ENCODE measurements at places on chromosomes 16 and 17.

DNA sequence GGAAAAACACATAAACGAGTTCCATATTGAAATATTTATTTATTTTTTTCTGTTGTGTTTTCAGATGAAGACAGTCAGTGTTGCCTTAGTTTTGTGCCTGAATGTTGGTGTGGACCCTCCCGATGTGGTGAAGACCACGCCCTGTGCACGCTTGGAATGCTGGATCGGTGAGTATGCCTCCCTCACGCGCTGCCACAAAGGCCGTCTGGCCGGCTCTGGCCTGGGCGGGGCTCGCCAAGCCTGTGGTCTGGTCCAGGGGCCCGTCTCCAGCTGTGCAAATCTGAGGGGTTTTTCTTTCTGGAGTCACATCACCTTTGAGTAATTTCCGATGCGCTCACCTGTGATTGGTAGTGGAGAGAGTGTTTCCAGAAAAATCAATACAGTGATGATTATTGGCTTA is 81.0 kb downstream of the RPTOR start:
- no peak for DNase-seq

GRCh38 chr16:27270349-27270748 is 1.8 kb upstream of the NSMCE1 start:
- DNase-seq, result no peak

DNA sequence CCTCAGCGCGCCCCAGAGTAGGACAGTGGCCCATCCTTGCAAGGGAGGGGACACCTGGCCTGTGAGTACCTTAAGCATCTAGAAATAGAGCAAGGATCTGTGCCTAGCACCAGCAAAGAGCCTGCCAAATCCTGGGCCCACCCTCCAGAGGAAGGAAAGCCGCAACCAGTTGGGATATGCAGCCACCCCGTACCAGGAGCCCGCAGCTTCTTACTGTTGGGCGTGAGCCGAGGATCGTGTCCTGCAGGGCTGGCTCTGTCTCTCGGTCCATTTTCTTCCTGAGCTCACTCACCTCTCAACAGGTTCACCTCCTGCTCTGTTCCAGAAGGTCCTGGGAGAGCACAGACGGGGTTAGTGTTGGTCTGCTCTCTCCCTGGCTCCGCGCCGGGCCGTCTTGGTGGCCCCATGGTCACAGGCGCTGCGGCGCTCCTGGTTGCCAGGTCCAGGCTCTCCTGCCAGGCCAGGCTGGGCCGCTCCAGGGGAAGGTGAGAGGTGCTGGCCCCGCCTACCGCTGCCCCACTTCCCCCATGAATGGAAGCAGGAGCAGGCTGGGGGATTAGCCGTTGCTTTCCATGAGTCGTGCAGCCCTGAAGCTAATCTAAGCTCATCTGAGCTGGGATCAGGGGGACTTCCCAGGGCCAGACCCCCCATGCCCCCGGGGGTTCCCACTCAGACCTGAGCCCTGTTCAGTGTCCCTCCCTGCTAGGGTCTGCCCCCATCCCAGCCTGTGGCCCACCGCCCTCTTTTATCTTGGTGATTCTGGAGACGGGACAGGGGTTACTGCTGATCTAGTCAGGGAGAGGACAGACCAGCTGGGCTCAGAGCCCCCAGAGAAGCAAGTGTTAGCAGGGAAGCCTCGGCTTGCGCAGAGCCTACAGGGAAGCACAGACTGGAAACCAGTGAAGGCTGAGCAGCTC is 12.7 kb downstream of the ENDOV start:
- no peak for DNase-seq

GRCh38 chr16:16790597-16790996 is 411.7 kb downstream of the NPIPA7 start:
- DNase-seq, result no peak

GRCh38 chr17:39244600-39245570 is 19.1 kb upstream of the STAC2 start:
- DNase-seq, result peak; percentile 94

GRCh38 chr17:80363518-80364090 is 51.4 kb upstream of the ENDOV start:
- no peak for DNase-seq

GRCh38 chr16:74226338-74226954 is 70.2 kb upstream of the PSMD7 start:
- DNase-seq, result no peak

GRCh38 chr17:29880031-29880430 is 50.0 kb downstream of the SSH2 start:
- DNase-seq, result no peak

DNA sequence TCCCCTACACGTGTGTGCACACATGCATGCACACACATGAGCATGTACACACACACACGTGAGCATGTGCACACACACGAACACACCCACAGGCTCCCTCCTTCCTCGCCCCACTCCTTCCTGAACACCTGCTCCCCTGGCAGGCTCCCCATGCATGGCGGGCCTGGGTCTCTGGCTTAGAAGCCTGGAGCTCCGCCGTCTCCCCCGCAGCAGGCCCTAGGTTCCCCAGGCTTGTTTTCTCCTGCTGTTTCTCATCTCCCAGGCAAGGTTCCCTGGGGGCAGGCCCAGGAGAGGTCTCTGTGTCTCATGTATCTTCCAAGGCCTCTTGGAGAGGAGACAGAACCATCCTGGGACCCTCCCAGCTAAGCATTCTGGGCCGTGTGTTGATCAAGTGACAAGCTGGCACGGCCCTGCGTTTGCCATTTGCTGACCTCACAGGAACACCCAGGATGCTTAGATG is 202.3 kb upstream of the CIBAR2 start:
- no peak for DNase-seq

DNA sequence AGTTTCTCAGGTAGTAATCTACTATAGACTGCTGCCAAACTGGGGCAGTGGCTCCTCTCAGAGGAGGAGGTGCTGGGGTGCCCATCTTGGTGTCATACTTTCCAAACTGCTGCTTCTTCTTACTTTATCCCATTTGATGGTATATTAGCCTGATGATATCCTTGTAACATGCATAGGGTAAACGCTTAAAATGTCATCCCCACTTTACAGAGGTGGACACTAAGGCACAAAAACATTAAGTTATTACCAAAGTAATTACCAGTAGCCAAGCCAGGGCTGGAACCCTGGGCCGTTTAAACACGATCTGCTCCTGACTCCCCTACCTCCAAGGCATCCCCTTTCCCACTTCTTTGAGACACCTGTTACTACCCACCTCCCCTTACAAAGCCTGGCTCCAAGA is 37.8 kb upstream of the CSNK2A2 start:
- DNase-seq, result no peak

DNA sequence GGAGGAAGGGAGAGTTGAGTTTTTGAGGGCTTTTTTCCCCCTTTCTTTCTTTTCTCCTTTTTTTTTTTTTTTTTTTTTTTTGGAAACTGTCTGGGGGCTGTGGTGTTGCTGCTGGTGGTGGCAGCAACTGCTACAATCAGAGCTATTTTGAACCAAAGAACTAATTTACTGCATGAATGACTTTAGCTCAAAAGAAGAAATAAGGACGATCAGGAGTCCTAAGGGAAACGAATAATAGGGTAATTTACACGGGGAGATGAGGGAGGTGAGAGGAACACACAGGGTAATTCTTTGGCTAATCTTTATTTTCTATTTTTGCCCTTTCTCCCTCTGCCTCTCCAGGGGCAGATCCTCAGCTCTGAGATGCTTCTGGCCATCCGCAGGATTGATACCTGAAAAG is 119.8 kb downstream of the TMEM132E start:
- no peak for DNase-seq

GRCh38 chr17:57442914-57443571 is 186.7 kb downstream of the MSI2 start:
- DNase-seq, result no peak

- peak; percentile 93 for DNase-seq
Measured at GRCh38 chr17:7836596-7837407, 2.8 kb downstream of the KDM6B start.
